ENCODE measurements at places on chromosomes 3 and 15.

- DNase-seq = no peak
Measured at GRCh38 chr3:62774221-62774620, 101.0 kb downstream of the CADPS start.

GRCh38 chr3:2540115-2540514 is 441.4 kb downstream of the CNTN4 start:
- DNase-seq = no peak

DNA sequence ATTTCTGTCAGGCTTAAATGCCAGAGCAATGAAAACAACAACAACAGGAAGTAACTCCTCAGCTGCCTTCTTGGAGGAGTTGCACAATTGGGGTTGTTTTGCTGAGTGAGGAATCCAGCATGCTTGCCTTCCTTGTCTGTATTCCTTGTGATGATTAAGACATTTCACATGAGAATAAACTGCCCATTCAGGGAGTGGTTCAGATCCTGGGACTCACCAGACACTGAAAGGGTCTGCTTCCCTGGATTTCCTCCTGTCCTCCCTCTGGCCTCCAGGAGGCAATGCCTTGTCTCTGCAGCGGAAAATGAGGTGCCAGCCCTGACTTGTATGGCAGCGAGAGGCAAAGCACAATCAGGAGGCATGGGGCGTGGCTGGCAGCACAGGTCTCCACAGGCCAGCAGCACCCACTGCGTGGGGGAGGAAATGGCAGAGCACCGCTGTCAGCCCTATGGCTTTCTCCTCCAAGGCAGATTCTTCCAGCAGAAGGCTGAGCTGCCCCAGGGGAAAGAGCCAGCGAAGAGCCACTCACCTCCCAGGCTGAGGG is 41.5 kb downstream of the RBP2 start:
- DNase-seq = no peak

- no peak for DNase-seq
Measured at GRCh38 chr3:112745567-112746248, 101.0 kb downstream of the CD200R1L start.
